ENCODE measurements at places on chromosomes 7 and 10. TPM values are rescaled to one million over a fixed set of nuclear protein-coding genes. Genes with fewer than 3 reads are reported as not detected.

DNA sequence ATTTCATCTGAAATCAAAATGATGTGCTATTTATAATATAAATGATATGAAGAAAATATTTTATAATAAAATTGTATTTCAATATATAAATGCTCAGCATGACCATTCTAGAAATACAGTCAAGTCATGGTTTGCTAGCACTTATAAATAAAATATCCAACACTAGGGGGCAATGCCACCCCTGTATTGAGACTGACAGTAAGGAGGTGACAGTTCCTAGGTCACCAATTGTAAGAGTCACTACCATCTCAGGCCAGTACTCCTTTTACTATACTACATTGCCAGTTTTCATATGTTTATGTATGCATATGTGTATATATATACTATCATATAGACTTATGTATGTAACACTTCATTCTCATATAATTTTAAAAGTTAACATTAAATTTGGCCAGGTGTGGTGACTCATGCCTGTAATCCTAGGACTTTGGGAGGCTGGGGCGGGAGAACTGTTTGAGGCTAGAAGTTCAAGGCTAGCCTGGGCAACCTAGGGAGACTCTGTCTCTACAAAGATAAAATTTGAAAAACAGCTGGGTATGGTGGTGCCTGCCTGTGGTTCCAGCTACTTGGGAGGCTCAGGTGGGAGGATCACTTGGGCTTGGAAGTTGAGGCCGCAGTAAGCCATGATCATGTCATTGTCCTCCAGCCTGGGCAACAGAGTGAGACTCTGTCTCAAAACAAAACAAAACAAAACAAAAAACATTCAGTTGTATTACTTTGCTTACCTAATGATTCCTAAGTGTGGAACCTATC is 2.4 kb upstream of the CNOT4 start:
- no peak for DNase-seq

- no peak for DNase-seq
These were observed 132.1 kb downstream of the GALNT17 start for GRCh38 chr7:71264005-71264404.

Gene UPF2
- total RNA-seq = 25.6 TPM

DNA sequence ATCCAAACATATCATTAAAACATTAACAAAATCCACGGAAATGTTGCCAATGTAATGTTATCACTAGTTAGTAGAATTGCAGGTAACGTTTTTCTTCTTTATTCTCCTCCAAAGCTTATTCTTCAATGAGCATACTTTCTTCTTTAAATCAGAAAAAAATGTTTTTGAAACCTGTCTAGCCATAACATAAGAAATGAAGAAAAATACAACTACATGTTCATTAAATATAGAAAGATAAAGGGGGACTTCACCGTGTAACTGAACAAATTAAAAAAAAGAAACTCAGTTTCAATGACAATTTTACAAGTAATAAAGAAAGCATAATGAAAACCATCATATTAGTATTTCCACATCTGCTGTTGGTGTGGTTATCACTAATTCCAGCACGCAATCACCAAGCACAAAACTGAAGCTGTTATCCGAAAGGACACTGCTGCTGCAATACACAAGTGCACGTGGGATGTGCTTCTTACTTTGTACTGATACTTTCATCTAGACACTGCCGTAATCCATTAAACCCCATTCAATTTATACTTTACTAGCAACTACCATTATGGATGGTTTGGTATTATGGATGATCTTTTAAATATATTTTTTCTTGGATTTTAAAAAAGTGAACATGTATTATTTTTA is 9.6 kb downstream of the ESYT2 start:
- DNase-seq = no peak

Gene ALOX5
- 237 TPM for total RNA-seq

- no peak for DNase-seq
These were observed 80.2 kb downstream of the RNF216 start for GRCh38 chr7:5701085-5701914.

- DNase-seq = no peak
These were observed 96.0 kb downstream of the NRCAM start for GRCh38 chr7:108360058-108360800.

Gene GCK
- total RNA-seq = 0.39 TPM

All from ureter (tissue), 1 donor.